ENCODE measurements at places on chromosomes 16 and 17.

DNA sequence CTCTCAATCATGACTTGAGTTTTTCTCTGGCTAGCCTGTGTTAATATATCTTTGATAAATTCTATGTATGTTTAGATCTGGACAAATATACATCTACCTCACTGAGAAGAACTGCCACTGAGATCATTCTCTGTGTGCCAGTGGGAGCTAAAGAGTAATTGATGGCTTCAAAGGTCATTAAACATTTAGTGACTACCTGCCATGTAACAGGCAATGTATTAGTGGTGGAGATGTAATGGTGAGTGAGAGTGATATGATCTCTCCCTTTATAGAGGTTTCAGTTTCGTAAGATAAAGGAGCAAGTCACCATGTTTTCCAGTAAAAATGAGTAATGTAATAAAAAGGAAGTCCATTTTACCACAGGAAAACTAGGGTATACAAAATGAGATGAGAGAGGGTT, 235.8 kb upstream of the CDH8 start:
- DNase-seq = no peak

DNA sequence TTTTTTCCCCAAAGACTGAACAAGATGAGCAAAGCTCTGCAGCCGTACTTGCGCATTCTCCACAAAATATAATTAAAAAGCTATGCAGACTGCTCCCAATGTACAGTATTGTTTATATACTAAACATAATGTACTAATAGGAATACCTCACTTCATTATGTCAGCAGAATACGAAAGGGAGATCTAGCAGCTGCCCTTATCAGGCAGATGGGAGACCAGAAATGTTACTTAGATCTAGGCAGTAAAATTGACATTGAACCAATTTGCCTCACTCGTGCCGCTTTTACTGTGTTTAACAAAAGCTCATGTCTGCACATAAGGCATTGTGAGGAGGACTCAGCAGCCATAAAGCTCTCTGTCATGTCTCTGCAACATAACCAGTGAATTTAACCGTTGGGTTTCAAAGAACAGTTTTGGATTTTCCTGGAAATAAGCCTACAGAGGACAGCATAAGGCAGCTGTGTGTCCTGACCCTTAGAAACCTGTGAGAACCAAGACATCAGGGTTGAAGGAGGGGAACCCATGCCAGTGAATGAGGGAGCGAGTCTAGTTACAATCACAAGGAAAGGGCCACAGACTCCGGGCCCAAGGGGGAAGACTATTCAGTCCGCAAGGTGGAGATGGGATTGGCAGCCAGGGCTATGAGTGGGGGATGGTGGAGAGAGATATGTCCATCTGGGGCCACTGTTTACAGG, 71.4 kb downstream of the GNAO1 start:
- no peak for DNase-seq

GRCh38 chr17:43033948-43034881, 9.2 kb downstream of the RND2 start:
- DNase-seq = peak; percentile 34

- no peak for DNase-seq
These were observed 16.6 kb upstream of the G6PC1 start for GRCh38 chr17:42883802-42884558.

GRCh38 chr17:62690168-62690897, 62.9 kb downstream of the MRC2 start:
- no peak for DNase-seq

GRCh38 chr17:63478814-63479494, 2.1 kb downstream of the ACE start:
- peak; percentile 58 for DNase-seq

GRCh38 chr16:84766978-84767773, 52.6 kb upstream of the CRISPLD2 start:
- DNase-seq = no peak

DNA sequence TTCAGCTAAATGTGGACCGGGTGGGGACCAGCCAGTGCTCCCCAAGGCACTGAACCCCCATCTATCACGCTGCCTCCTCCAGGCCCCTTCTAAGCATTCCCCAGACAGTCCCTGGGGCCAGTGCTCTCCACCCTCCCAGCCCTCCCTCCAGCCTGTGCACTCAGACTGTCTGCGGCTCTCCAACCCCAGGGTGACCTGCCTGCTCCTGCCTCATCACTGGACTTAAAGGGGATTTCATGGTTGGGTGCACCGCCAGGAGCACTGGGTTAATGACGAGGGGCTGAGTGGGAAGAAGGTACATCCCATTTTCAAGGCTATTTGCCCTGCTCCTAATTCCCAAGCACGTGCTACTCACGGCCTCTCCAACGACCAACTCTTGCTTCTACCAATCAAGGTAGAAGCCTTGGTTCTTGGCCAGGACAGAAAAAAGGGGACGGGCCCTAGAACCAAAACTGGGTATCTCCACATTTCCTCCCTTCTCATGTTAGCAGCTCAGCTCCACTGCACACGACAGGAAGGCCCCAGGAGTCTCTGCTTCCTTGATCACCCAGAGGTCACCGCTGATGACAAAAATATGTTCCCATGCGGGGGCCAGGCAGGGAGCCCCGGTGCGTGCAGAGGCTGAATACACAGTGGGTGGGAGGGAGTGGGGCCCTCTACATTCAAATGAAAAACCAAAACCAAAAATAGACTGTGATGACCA, 3.5 kb upstream of the ABR start:
- no peak for DNase-seq

DNA sequence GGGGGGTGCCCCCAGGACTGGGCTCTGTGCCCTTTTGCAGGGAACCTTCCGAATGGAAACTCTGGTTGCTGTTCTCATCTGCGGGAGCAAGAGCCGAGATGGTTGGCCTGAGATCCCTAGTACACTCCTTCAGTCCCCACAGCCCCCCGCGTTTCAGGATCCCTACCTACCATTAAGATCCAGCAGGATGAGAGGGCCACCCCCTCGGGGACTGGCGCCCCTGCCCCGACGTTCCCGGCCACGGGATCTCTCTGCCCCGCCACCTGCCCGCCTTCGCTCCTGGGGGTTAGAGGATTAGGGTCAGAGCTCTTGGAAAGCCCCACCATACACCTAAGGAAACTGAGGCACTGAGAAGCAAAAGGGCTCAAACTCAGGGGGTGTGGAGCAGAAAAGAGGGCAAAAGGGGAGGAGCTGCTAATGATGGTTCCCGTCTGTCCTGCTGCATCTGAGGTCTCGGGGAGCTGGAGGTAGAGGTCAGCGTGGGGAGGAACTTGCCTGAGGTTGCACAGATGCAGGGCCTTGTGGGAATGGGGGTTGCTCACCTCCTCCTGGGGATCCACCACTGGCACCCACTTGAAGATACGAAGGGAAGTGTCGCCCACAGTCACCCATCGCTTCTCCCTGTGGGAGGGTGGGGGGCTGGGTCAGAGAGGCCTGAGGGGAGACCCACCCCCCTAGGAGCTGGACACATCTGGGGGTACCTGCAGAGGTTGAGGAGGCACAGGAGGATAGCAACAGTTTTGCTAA, 1.0 kb downstream of the BCL7C start:
- no peak for DNase-seq

- no peak for DNase-seq
These were observed 9.5 kb downstream of the FAAP100 start for GRCh38 chr17:81542431-81543338.

DNA sequence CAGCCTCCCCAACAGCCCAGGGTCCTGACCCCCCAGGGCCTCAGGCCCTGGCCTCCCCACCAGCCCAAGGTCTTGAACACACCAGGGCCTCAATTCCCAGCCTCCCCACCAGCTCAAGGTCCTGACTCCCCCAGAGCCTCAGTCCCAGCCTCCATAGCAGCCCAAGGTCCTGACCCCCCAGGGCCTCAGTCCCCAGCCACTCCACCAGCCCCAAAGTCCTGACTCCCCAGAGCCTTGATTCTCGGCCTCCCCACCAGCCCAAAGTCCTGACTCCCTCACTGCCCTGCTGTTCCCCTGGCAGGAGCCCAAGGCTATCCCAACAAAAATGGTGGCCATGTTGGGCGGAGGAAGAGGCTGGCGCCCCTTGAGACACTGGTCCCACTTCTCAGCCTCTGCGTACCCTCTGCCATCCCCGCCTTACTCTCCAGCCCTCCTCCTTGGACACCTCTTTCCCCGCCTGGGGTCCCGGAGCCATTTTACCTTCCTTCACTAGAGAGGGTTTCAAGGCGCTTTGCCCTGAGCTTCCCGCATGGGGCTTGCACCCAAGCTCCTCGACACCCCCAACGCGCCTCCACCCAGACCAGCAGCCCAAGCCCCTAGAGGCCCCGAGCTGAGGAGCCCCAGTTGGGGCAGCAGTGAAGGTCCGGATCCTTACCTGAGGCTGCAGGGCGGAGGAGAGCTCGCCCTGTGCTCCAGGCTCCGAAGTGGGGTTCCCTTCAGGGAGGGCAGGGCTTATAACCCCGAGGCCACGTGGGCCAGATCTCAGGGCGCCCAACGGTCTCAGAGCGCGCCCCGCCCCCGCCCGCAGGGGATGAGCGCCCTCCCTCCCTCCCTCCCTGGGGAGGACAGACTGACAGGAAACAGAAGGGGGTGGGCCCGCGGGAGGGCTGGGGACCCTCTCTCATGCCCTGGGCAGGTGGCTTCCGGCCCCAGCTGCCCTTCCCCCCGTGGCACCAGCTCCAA, 3.5 kb upstream of the TSPOAP1 start:
- DNase-seq = no peak

GRCh38 chr16:8505327-8505991, 84.9 kb downstream of the TMEM114 start:
- no peak for DNase-seq

DNA sequence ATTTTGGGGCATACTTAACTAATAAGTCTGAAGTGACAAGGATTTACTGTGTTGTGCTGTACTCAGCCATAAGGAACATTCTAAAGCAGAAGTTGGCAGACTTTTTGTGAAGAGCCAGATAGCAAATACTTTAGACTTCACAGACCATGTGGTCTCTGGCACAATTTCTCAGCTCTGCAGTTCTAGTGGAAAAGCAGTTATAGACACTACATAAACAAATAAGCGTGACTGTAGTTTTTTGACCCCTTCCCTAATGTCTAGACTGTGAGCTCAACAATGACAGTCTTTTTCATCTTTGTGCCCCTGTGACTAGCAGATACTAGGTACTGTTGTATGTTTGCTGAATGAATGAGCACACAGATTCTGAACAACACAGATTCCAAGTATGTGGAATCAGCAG, 4.9 kb downstream of the RPAIN start:
- DNase-seq = no peak

DNA sequence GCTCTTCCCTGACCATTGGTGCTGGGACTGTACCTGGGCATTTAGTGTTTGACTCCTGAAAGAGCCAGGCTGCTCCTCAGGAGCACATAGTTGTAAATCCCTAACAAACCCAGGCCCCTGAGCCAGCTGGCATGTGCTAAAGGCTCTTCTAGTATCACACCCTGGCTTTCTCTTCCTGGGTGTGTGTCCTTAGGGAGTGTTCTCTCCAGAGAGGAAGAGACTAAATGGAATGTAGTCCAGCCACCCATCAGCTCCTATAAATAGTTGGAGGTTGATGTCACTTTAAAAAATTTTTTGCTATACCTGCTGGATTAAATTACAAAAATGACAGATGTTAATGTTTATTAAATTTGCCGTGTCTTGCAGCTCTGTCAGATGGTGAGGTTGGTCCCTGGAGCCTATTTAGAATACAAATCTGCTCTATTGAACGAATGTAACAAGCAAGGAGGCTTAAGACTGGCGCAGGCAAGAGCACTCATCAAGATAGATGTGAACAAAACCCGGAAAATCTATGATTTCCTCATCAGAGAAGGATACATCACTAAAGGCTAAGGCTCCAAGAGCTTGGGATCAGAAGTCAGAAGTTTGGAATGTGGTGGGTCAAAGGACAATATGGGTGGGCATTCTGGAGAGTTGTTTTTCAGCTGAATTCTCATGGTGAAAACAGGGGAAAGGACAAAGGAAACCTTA, 13.1 kb upstream of the DUSP14 start:
- no peak for DNase-seq

GRCh38 chr17:20072692-20072992, 63.5 kb downstream of the SPECC1 start:
- no peak for DNase-seq

DNA sequence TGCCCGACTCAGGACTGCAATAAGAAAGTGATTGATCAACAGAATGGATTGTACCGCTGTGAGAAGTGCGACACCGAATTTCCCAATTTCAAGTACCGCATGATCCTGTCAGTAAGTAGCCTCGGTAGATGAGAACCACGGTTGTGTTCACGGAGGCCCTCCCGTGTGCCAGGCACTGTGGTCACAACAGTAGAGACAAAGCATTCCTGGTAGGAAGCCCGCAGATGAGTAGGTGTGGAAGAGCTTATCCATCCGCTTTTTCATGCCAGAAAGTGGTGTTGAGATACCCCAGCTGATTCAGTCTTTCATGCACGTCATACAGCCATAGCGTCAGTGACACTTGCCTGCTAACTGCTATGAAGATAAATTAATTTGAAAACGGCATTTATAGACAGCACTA, 58.9 kb downstream of the RPA1 start:
- no peak for DNase-seq

- no peak for DNase-seq
These were observed 1.5 kb downstream of the BCL6B start for GRCh38 chr17:7024402-7024785.

DNA sequence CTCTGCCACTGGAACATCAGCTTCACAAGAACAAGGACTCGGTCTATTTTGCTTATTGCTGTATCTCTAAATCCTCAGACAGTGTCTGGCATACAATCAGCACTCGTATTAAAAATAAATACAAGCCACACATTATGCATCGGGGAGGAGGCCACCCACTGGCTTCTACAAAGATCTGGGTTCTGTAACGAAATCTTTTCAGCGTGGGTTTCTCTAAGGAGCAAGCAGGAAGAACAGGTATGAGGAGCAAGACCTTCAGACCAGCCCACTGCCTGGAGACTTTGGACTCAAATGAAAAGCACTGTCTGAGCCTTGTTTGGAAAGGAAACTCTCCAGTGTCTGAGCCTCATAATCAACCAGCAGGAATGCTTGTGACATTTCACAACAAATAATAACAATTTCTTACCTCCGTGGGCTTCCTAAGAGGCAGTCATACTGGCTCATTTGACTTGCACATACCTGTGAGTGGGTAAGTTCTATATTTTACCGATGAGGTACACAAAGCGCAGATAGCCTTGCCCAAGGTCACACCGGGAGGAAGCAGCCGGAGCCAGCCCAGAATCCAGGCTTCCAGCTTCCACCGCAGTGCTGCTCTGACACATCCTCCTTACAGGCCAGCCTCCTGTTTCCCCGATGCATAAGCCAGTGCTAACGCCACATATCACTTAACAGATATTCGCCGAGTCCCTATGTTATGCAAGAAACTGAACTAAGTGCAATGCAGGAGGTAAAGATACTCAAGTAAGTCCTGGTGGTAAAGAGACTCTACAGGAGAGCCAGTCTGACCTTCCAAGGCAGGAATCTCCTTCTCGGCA, 118.6 kb upstream of the TNRC6C start:
- DNase-seq = no peak

- DNase-seq = no peak
These were observed 53.2 kb downstream of the MYH11 start for GRCh38 chr16:15803618-15804017.
